ENCODE measurements at places on chromosomes 11 and 22.

GRCh38 chr11:86800960-86801272 is 574 bp downstream of the PRSS23 start:
- DNase-seq: no peak

DNA sequence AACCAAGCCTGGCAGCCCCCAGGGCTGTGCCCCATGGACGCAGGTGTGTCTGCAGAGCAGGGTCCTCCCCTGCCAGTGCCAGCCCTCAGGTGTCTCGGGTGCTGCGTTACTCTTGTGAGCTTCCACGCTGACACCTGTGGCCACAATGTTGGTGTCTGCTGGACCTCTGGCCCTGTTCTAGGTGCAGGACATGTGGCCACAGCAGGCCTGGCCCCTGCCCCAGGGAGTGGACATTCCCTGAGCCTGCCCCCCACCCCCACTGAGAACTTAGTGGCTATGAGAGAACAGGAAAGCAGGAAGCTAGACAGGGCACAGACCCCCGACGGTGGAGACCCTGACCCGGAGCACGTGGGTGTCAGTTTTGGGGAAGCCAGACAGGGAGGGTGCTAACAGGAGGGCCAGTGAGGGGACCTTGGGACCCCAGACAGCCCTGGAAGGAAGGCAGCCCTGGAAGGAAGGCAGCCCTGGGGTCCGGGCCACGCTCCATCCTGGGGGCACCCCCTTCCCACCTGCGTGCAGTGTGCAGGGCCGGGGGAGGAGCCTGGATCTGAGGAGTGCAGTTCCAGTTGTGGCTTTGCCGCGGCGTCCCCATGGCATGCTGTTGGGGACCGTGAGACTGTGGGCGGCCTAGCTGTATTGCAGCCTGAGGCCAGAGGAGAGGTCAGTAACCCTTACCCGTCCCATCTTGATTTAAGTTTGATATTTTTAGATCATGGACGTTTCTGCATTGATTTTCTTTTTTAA is 43.9 kb upstream of the PPARA start:
- no peak for DNase-seq

GRCh38 chr11:117863383-117863782 is 13.1 kb downstream of the FXYD6 start:
- DNase-seq: no peak

GRCh38 chr11:133785795-133786340 is 59.4 kb downstream of the SPATA19 start:
- no peak for DNase-seq

DNA sequence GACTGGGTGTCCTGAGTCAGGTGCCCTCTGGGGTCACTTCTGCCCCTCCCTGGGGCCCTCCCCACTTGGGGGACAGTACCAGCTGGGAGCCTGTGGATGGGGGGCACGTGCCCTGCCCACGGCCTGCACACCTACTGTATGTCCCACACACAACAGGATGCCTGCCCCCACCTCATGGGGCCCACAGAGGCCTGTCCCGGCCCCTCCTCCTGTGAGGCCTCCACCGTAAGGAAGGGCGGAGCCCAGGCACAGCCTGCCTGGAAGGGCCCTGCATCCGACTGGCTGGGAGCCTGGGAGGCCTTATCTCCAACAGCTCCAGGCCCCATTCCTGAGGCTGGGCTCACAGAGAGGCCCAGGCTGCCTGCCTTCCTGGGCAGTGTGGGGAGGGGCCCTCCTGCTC is 47.8 kb downstream of the BRSK2 start:
- no peak for DNase-seq

- DNase-seq: no peak
Observed at GRCh38 chr22:42621505-42622002, 6.9 kb upstream of the POLDIP3 start.

GRCh38 chr11:13290221-13290980 is 12.8 kb downstream of the BMAL1 start:
- no peak for DNase-seq

DNA sequence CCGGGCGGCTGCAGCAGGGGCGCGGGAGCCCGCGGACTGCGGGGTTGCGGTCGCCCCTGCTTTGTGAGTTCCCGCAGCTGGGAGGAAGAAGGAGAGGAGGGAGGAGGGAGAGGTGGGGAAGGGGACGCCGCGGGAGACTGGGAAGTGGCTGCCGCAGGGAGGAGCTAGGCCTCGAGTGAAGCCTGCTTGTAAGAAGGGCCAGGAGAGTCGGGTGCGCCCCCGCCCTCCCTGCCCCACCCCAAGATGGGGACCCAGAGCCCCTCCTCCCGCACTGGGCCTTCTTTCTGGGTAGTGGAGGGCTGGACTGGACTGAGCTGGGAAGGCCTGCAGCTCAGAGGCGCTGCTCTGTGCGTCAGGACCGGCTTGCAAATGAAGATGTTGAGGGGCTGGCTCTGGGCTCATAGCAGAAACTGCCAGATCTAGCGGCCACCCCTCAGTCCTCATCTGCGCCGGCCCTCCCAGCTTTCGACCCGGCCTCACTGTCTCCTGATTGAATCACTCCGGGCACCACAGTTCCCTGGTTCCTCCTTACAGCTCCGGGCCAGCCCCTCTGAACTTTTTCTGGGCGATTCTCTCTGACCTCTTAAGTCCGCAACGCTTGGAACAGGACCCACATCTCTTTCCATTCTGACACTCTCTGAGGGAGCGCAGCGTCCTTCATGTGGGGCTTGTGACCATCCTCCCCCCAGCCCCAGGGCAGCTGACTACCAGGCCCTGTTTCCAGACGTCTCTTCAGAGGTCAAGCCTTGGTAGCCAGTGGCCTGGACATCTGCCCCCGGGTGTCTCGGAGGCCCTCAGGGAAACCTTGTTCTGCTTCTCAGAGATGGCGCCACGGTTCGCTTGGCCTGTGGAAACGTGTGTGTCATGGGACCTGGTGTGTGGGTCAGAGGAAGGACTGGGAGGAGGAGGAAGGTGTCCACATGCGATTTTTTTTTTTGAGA is 21.9 kb downstream of the SERPINH1 start:
- DNase-seq: peak; percentile 83

DNA sequence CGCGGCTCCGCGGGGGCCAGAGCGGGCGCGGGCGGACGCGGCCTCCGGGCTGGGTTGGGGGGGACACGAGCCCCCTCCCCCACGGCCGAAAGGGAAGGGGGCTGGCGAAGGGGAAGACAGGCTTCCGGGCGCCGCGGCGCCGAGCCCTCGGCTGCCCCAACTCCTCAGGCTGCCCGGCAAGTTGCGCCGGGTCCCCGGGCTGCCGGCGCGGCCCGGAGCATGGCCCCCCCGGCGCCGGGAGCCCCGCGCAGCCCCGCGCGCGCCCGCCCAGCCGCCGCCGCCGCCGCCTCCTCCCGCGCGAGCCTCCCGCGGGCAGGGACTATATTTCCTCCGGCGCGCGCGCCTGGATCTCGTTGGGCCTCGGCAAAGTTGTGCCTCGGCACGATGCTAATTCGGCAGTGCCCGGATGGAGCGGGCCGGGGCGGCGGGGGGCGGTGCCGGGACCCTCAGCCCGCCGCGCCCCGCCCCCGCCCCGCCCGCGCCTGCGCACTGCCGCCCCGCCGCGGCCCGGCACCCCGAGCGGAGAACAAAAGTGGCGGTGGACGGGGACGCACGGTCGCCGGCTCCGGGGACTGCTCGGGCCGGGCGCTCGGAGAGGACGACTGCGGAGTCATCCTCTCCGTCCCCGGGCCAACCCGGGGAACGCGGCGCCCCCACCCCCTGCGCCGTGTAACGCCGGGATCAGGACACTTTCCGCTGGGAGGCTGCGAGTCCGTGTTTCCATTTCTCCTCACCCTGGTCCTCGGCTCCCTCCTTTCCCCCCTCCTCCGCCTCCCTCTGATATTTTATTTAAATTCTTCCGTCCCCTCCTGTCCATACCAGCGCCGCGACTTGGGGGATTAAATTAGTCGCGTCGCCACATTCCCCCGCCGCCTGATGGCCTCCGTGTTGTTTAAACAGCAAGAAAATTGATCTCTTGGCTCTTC is at the start of gene PHF21B:
TSS of gene PHF21B (minus strand) at position 400 of the 926 bp plus-strand sequence. CDS start 456 bp downstream, outside the sequence.
- DNase-seq: peak; percentile 25

GRCh38 chr11:64516226-64516625 is 74.8 kb upstream of the SLC22A12 start:
- DNase-seq: no peak

DNA sequence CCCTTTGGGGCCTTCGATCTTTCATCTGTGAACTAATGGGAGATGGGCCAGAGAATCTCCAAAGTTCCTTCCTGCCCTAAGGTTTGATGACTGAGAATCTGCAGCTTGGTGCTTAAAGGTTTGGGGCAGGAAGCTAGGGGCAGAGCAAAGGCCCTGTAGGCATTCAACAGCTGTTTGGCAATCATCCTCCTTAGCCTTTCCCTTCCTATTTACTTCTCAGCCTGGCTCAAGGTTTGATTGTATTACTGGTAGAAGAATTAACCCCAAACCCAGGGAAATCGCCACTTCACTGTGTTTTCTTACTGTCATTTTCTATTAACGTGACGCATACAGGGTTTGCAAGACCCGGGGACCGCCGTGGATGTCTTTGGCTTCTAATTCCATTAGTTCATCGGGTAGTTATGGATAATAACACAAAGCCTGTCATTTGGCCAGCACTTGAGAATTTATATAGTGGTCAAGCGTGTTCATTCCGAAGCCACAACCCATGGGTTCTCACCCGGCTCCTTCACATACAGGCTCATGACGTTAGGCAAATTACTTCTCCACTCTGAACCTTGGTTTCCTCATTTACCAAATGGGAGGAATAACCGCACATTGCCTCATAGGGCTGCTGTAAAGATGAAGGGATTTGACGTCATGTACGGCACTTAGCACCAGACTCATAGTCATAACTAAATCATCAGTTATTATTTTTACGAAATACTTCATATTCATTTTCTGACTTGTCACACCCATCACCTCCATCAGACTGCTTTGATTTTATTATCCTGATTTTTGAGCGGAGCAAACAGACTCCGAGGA is 158.1 kb downstream of the FBXO7 start:
- DNase-seq: no peak

GRCh38 chr11:65592858-65593517 is 2.6 kb downstream of the KCNK7 start:
- DNase-seq: peak; percentile 83

GRCh38 chr11:15525582-15525981 is 410.9 kb downstream of the INSC start:
- DNase-seq: no peak

DNA sequence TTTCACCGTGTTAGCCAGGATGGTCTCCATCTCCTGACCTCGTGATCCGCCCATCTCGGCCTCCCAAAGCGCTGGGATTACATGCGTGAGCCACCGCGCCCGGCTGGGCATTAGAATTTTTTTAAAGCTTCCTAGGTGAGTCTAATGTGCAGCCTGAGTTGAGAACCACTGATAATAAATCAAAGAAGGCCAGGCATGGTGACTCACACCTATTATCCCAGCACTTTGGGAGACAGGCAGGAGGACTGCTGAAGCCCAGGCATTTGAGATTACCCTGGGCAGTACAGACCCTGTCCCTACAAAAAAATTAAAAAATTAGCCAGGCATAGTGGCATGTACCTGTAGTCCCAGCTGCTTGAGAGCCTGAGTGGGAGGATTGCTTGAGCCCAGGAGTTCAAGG is 13.7 kb downstream of the MEI1 start:
- no peak for DNase-seq

- DNase-seq: no peak
Observed at GRCh38 chr11:124346311-124346955, 26.4 kb upstream of the OR8D2 start.

- no peak for DNase-seq
Observed at GRCh38 chr22:46968359-46968740, 205.9 kb downstream of the TBC1D22A start.

- DNase-seq: no peak
Observed at GRCh38 chr22:40383905-40384304, 13.5 kb downstream of the SGSM3 start.

GRCh38 chr11:10588904-10589303 is 20.4 kb upstream of the LYVE1 start:
- no peak for DNase-seq

DNA sequence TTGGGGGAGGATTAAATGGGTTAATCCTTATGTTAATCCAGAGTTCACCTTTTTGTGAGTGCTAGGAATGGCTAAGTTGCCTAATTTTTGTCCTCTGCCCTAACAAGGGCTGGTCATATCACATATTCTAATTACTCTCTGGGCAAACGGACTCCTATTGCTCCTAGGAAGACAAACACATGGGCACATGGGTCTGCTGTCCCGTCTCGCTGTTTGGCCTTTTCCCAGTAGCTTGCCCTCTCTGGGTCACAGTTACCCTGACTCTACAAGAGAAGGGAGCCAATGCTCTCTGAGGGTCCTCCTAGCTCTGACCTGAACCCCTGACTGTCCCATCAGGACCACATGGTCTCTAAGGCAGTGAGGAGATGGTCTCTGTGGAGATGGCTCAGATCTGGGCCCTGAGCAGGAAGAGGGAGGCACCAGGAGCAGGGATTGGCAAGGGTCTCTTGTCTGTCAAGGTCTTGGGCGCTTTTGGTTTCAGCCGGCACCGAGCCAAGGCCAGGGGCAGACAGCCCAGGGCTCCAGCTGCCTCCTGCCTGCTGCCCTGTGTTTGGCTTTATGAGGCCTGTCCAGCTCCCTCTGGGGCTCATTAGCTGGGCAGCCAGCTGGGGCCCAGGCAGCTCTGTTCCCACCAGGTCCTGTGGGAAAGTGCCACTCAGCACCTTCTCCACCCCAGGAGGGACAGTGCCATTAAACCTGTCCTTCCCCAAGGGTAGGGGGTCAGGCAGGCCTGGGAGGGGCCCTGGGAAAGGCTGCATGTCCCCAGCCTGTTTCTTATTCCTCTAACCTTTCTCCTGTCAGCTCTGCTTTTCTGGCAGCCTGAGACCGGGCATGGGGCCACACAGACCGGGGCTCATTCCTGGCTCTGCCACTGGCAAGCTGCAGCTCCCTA is 559.9 kb downstream of the MN1 start:
- no peak for DNase-seq

DNA sequence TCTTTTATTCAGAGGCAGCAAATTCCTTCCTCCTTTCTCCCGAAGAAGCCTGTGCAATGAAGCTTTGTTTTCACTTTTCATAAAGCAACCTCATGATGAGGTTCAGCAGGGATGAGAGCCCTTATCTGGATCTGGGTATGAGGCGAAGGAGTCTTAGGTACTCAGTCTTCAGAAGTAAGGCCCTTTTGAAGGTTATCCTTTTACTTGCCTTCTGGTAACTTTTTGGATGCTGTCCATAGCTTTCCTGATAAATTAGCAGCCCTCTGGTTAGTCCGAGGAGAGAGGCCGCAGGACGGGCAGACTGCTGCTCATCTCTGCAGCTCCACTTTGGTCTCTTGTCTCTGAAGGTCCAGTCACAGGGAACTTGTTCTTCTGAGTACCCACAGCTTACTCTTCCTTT is 1.1 kb downstream of the TRIM22 start:
- no peak for DNase-seq
